EH (cell line): ENCODE measurements at places on chromosomes 7 and 10.
A peak's percentile ranks its signal among the peaks of the same experiment; 100 is the strongest.

DNA sequence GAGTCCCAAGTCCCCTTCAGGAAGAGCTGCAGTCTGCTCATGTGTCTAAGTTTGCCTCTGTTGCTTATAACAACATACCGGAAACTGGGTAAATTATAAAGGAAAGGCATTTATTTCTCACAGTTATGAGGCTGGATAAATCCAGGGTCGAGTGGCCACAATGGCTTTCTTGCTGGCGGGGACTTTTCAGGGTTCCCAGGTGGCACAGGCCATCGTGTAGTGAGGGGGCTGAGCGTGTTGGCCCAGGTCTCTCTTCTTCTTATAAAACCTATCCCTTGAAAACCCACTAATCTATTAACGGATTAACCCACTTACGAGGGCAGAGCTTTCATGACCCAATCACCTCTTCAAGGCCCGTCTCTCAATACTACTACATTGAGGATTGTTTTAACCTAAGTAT, 8.7 kb downstream of the VIPR2 start:
- no peak for DNase-seq

- DNase-seq = no peak
Measured at GRCh38 chr10:111989136-111989911, 194.2 kb downstream of the GPAM start.

DNA sequence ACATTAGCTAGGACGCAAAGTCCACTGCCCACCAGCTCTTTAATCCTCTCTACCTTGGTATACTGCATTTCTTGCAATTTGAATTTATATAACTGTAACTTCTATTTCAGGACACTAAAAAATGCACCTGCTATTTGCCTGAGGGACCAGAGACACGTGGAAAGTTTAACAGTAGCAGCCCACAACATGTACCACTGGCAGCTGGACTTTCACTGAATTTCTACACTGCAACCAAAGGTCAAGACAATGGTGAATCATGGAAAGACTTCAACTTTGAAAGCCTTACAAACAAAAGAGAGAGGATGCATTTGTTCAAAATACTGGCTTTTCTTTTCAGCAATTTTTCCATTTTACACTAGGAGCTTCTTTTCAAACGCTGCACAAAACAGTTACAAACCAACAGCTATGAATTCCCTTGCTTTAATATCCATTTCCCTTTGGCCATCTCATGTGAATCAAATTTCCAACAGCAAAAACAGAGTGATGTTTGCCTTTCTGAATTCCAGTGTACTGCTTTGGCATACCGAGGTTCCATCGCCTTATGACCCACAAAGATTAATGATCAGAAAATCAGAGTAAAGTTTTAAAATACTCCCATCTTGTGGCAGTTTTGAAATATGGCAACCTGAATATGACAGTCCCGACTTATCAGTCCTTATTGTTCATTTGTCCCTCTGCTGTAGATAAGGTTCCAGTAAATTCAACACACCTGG, 29.9 kb upstream of the HNRNPH3 start:
- DNase-seq = peak; percentile 70

GRCh38 chr10:18886102-18886501, 162.5 kb upstream of the MALRD1 start:
- no peak for DNase-seq

DNA sequence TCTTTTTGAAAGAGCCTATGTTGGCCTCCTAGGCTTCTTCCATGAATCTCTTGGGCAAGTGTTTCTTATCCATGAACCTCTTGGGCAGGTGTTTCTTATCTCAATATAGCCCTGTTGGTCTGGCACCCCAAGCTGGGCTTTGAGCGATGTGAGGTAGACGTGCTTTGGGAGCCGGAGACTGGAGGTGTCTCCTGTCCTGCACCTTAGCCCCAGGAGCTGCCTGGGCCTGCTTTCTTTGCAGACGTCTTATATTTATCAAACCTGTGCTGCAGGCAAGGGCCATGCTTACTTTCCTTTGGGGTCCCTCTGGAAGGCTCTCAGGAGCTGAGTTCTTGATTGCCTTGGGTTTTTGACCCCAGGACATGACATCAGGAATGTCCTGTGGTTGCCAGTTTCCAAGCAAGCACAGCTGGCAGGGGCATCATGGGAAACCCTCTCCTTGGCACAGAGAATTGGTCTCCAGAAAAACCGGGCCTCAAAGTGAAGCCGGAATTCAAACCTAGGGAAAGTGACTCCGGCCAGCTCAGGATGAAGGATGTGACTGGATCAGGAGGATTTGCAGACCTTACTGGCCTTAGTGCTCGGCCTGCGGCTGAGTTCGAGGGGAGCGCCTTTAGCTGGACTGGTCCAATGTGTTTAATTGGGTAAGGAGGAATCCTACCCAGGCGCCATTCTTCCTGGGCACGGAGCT, 2.8 kb downstream of the JAKMIP3 start:
- DNase-seq = no peak

DNA sequence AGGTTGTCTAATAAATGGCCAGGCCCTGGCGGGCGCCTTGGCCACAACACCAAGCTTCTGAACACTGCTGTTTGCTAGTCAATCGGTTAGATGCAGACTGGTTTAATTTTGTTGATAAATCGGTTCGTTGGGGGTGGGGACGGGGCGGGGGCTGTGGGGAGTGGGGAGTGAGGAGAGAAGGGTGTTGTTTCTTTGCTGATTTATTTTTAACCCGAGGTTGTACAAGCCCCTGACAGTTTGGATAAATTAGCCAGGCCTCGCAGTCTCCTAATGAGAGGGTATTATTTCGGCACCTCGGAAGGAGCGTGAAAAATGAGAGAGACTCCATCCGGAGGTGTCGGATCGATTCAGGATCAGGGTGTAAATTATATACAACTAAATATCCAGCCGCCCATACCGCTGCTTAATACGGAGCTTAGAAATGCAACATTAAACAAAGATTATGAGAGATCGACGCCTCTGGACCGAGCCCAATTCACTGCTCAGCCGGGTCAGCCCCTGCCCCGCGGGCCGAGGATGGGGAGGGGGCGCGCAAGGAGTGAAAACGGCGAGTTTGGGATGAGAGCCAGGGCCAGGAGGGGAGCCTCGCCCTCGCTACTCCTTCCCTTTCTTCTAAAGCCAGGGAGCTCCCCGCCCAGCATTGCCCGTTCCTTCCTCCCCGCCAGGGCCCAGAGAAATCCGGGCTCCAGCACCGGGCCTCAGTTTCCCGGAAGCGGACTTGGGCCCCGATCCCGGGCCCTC, 8.0 kb downstream of the UNCX start:
- no peak for DNase-seq

DNA sequence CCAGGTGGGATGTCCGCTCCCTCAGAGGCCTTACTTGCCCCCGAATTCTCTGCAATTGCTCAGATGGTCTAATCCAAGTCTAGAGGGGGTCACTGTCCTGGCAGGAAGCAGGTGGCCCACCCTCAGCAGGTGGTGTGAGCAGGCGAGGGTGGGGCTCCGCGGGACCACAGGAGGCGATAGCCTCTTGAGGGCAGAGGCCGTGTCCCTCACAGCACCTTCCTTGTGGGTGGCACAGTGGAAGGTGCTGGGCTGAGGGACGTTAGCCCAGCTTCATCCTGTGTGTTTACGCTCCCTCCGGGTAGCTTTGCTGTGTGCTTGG, 38.3 kb upstream of the INPP5A start:
- DNase-seq = no peak

DNA sequence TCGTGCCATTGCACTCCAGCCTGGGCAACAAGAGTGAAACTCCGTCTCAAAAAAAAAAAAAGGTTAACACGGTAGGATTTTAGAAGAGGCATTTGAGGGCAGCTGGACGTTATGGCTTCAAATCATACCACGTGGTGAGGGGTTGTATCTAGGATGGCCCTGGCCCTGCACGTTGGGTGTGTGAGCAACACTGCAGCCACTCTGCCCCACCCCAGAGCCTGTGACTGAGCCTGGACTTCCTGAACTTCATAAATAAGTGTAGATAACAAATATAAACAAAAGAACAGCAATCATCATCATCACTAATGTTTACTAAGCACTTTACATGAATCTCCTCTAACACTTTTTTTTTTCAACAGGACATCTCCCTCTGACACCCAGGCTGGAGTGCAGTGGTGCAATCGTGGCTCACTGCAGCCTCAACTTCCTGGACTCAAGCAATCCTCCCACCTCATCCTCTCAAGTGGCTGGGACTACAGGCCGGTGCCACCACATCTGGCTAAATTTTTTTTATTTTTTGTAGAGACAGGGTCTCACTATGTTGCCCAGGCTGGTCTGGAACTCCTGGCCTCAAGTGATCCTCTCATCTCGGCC, 169.5 kb upstream of the FRMD4A start:
- DNase-seq = no peak

DNA sequence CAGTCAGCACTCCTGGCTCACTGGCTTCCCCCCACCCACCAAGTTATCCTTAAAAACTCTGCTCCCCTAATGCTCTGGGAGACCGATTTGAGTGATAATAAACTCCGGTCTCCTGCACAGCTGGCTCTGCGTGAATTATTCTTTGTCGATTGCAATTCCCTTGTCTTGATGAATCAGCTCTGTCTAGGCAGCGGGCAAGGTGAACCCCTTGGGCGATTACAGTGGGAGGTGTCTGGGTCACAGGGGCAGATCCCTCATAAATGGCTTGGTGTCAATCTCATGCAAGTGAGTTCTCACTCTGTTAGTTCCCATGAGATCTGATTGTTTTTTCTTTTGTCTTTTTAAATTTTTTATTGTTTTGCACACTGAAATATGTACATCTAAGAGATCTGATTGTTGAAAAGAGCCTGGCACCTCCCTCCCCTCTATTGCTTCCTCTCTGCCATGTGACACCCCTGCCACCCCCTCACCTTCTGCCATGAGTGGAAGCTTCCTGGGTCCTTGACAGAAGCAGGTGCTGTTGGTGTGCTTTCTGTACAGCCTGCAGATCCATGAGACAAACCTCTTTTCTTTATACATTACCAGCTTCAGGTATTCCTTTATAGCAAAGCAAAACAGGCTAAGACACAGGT, 20.5 kb downstream of the OTUD1 start:
- DNase-seq = no peak

- DNase-seq = peak; percentile 11
Measured at GRCh38 chr7:155483868-155484325, 26.0 kb downstream of the EN2 start.

DNA sequence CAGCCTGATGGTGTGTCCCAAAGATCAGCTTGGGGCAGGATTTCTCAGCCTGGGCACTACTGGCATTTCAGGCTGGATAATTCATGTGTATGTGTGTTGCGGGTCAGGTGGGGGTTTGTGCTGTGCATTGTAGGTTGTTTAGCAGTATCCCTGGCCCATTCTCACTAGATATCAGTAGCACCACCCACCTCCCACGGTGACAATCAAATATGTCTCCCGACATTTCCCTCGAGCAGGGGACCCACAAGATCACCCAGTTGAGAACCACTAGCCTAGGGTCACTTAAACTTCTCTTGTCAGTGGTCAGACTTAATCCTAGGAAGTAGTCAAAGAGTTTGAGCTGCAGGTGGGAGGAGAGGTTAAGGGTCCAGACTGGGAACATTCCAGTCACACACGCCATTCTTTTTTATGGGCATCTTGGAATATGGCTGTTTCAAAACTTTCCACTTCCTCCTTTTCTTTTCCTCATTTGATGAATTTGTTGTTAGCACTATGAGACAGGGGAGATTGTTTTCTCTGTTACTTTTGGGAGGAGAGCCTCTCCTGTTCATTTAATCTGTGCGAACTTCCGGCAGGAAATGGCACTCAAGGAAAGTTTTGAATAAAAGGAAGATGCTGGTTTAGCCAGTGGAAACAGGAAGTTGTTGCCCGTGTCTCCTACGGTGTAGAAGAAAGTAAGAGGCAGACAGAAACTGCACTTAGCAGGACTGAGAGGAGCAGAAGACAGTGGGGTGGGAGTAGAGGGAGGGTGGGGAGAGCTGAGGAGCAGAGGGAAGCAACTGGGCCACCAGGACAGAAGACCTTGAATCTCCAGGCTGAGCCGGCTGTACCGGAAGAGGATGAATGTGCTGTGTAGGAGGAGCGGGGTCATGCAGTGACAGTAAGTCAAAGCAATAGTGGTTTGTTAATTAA, 17.6 kb upstream of the EXOC6 start:
- DNase-seq = no peak
